Tongue (tissue), 3 donors: ENCODE measurements at places on chromosomes 5 and 9. TPM values are rescaled to one million over a fixed set of nuclear protein-coding genes. Genes with fewer than 3 reads are reported as not detected.

DNA sequence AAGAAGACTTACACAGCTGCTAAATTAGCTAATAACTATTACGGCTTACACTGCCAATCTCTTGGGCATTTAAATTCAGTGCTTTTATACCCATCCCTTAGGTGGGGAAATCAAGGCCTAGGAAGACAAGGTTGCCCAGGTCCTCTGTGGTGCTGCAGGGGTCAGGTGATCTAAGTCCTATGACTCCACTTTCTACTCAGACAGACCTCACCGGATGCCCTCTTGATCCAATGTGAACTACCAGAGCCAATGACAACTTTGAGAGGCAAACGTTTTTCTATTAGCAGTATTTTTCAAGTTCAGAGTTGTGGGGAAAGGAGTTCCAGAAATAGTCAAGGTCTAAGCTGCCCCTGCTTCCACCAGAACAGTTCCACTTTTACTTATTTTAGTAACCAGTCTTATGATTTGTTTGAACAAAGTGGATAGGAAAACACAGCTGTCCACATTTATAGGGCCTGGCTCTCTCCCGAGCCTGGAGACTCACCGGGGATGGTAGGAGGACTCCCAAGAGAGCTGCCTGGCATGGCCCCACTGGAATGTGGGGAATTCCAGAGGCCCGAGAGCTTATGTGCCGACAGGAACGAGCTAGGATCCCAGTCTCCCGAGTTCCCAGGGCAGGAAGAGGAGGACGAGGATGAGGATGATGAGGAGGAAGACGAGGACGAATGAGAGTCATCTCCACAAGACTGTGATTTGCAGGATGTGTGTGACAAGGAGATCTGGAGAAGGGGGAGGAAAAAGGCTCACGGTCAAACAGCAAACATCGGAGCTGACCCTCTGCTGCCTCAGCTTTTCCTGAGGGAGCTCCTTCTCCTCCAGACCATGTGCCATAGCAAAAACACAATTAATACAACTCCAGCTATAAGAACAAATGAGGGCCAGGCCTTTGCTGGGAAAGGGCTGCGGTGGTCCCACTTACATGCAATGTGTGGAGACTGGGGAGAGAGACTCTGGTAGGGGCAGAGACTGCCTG is 16.7 kb downstream of the FAM193B start:
- peak; percentile 46 for DNase-seq

- DNase-seq: no peak
These were observed 213.6 kb downstream of the PAX5 start for GRCh38 chr9:36820392-36820861.

DNA sequence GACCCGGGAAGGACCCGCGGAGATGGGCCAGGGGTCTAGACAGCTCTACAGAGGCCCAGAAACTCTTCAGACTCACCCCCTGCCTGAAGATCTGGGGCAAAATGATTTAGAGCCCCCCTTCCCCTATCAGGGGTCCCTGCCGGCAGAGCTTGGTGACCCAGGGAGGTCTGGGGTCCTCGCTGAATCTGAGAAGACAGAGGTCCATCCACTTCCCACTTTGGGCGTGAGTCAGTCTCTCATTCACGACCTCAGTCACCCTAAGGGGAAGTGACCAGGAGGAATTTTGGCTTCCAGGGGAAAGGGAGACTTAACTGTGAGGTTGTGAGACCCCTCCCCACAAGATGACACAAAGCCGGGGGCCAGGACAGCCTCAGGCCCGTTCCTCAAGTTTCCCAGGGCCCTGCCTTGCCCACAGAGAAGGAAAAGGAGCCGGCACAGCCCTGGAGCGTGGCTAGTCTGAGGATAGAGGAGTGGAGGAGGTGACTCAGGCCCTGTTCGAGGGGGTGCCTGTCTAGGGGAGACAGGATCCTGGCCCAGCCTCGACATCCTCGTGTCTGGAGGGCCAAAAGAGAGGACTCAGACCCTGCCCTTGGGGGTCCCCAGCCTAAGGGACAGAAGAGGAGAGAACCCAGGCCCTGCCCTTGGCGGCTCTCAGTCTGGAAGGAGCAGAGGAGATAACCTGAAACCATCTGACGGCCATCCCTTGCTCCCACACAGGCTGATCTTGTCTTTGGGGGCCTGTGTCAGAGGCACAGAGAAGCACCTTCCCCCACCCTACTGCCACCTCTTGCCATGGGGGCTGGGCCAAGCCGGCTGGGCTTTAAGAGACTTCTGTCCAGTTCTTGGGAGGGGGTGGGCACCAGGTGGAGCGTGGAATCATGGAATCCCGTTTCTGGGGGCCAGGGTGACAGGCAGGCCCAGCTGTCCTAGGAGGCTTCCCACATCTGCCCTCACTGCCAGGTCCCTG is 889 bp downstream of the PDLIM4 start:
- peak; percentile 92 for DNase-seq

- DNase-seq: no peak
These were observed 18.1 kb downstream of the LIX1 start for GRCh38 chr5:97124335-97124734.

GRCh38 chr5:160935776-160936175 is 83.8 kb upstream of the ATP10B start:
- DNase-seq: no peak

GRCh38 chr9:78298046-78298765 is 1.3 kb downstream of the PSAT1 start:
- DNase-seq: peak; percentile 57

GRCh38 chr9:6758248-6758497 is 400 bp downstream of the KDM4C start:
- DNase-seq: no peak

DNA sequence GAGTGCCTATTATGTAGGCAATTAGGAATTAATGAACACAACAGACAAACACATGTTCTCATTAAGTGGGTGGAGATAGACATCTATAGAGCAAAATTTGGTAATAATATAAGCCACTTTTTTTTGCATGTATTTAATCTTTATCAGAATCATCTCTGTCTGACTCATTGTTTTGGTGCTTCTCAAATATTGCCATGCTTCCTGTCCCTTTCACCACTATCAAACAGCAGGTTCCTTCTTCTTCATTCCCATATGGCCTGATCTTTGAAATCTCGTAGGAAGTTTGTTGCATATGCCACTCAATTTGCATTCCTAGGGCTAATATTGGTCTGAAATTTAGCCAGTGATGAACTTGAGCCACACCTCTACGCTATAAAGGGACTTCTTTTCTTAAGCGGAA is 128.9 kb upstream of the SPEF2 start:
- no peak for DNase-seq

- DNase-seq: no peak
These were observed 184.5 kb upstream of the GNA14 start for GRCh38 chr9:77832639-77833038.

GRCh38 chr5:176596689-176597416 is 13.1 kb downstream of the GPRIN1 start:
- DNase-seq: peak; percentile 35

SQSTM1 gene
- 132 TPM for total RNA-seq

ANKRD18B gene
- total RNA-seq: 6.6 TPM

C7 gene
- 2.2 TPM for total RNA-seq

TRPM6 gene
- 0.72 TPM for total RNA-seq

DNAI1 gene
- total RNA-seq: not detected

INSL6 gene
- total RNA-seq: not detected

CDO1 gene
- 16.8 TPM for total RNA-seq

N4BP3 gene
- 22.1 TPM for total RNA-seq

MLANA gene
- total RNA-seq: not detected

RBM27 gene
- total RNA-seq: 36.7 TPM

PCDHA12 gene
- total RNA-seq: 0.10 TPM

TAS2R1 gene
- not detected for total RNA-seq

MEGF10 gene
- 59.6 TPM for total RNA-seq
